Upper lobe of right lung (tissue), 1 donor: ENCODE measurements at places on chromosomes 12 and 14. TPM values are rescaled to one million over a fixed set of nuclear protein-coding genes. Genes with fewer than 3 reads are reported as not detected.

The EXOC3L4 gene
- 4.2 TPM for total RNA-seq

The FOXM1 gene
- total RNA-seq: 1.0 TPM

The TMPRSS12 gene
- not detected for total RNA-seq

The KRT2 gene
- not detected for total RNA-seq

DNA sequence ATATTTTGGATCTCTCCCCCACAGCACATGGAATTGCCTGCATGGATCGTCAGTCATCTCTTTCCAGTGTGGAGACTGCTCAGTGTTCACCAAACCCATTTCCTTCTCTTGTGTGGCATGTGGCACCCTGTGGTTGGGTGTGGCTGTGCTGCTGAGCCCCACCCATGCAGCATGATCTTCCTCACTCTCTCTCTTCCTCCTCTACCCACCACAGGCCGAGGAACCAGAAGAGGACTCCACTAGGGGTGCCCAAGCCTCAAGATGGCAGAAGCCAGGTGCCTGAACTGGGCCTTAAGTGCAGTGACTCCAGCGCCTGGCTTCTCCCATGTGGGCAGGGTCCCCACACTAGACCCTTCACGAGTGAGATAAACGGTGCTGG lies 66.8 kb upstream of the GPR68 start:
- peak; percentile 57 for DNase-seq

- no peak for DNase-seq
These were observed 48.1 kb downstream of the VWF start for GRCh38 chr12:6076346-6076745.

GRCh38 chr14:23437133-23438100 lies 2.0 kb upstream of the MYH7 start:
- DNase-seq: no peak

- no peak for DNase-seq
These were observed 93.3 kb upstream of the TRHDE start for GRCh38 chr12:72178871-72179270.
